Caco-2 (cell line): ENCODE measurements at places on chromosomes 2 and 18. TPM values are rescaled to one million over a fixed set of nuclear protein-coding genes. Genes with fewer than 3 reads are reported as not detected.

ARID5A gene
- total RNA-seq = 3.0 and 3.3 TPM in 2 replicates

TRIM54 gene
- 0.25 TPM in 1 of 2 replicates, not detected in the other for total RNA-seq

C2orf78 gene
- not detected in 2 replicates for total RNA-seq

ABHD1 gene
- total RNA-seq = 0.18 and 0.23 TPM in 2 replicates

ANAPC1 gene
- 97.2 and 110 TPM in 2 replicates for total RNA-seq

TRIP12 gene
- total RNA-seq = 111 and 115 TPM in 2 replicates

CETN1 gene
- total RNA-seq = not detected in 2 replicates

G6PC2 gene
- not detected in 2 replicates for total RNA-seq

DNA sequence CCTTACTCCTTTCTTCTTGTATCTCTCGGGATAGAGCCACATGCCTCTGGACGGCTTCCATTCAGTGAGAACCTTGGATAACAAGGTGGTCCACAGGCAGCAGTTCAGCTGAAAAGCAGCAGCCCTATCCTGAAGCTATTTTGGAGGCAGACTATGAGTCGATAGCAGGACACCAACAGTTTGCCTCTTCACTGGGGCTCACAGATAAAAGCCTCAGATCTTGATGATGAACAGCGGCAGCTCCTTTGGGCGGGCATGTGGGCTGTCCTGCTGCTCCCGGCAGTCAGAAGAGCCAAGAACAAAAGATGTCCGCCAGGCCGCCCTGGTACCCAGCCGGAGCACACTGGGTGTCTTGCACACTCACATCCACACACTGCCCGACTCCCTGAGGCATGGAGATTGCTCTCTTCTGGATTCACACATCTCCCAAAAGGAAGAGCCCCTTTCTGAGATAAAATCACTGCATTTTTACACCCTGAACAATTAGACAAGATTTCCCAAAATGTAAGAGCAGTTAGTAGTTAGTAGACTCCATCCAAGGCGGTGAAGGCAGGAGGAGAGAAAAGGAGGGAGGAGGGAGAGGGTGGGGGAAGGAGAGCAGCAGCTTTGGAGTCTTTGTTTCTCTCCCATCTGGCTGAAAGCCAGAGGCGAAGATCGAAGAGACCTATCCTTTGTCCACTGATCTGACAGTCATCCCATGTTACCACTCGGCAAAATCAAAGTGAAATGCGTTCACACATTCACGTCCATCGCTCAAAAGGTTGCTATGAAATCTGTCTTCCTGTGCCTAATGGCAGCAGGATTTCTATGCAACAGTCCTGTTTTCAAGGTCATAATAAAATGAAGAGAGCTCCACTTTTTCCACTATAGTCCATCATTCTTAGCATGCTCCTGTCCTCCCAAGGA lies 90.1 kb upstream of the KLF7 start:
- no peak for DNase-seq

- no peak for DNase-seq
Measured at GRCh38 chr2:241150660-241151530, 628 bp downstream of the PPP1R7 start.

- DNase-seq = no peak
Measured at GRCh38 chr2:105886687-105887086, 142.0 kb downstream of the NCK2 start.

DNA sequence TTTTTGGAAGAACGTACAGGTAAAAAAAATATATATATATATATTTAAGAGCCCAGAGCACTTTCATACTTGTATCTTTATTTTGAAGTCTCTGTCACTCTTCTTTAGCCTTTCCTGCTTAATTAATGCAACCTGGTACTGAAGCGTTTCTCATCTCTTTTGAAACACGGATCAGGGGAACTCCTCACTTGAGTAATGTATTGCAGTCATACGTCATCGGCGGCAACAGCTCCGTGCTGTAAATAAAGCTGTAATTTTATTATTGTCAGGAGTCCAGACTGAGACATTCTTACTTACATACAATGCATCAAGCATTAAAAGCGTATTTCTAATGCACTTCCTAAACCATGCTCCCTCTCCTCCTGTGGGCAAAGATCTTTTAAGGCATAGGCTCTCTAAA lies 514.7 kb downstream of the SOX11 start:
- no peak for DNase-seq

GRCh38 chr2:202883987-202884675 lies 12.6 kb upstream of the ICA1L start:
- DNase-seq = no peak

DNA sequence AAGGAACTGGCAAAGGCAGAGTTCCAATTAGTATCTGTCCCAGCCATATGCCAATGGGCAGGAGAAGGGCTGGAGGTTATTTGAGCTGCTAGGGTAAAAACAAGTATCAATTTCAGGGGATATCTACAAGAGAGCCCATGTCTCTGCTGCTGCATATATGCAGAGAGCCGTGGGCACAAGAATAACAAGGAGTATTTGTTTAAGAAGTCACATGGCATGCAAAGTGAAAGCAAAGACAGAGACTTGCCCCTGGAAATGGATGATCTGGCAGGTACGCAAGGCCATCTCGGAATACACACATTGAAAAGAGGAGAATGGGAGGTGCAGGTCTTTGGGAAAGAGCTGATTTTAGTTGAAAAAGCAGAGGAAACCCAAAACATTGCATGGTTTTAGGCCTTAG lies 170.6 kb downstream of the EVA1A start:
- DNase-seq = no peak

DNA sequence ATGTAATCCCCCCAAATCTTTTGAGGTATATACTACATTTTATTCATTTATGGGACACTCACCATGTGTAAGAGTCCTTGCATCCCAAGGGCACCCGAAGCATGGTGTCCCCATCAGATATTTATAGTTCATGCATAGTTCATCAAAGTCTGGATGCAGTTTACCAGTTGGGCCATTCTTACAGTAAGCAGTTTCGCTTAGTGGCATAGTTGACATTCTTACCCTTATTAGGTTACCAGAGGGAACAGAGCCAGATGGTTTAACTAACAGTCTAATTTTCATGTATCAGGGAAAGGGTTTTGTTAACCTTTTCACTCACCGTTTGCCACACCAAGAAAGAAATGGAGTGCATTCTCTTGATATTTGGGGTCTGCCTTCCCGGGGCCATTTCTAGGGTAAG lies 7.1 kb downstream of the ZNF407 start:
- no peak for DNase-seq

GRCh38 chr18:39732918-39733317 lies 2167.3 kb upstream of the CELF4 start:
- no peak for DNase-seq

GRCh38 chr2:47657886-47658489 lies 125.0 kb upstream of the MSH6 start:
- DNase-seq = no peak

- no peak for DNase-seq
Measured at GRCh38 chr2:4690913-4691312, 987.5 kb downstream of the DCDC2C start.

GRCh38 chr2:220887876-220888275 lies 684.2 kb downstream of the EPHA4 start:
- DNase-seq = no peak

DNA sequence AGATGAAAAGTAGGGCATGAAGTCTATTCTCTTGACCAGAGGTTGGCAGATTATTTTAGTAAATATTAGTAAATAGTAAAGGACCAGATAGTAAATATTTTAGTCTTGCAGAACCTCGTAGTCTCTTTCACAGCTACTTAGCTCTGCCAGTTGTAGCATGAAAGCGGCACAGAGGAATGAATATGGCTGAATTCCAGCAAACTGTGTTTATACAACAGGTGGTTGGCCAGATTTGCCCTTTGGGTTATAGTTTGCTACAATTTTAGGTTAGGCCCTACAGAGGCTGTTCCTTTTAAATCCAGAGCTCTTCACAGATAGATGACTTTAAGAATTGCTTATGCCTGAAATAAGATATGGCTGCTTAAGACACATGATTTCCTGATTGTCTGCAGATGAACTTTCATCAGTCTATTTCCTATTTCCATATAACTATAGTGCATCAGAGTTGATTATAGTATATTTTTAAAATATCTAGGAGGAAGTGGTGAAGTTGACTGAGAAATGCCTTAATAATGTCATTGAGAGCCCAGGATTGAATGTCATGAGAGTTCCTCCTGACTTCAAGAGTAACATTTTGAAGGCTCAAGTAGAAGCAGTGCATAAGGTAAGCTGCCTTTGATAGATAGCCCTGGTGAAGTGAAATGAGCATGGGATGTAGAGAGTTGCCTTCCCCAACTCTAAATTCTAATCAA lies 80.5 kb downstream of the TMEM185B start:
- no peak for DNase-seq

GRCh38 chr2:29898999-29899398 lies 22.4 kb downstream of the ALK start:
- DNase-seq = no peak

- DNase-seq = no peak
Measured at GRCh38 chr2:99404039-99404796, 67.0 kb downstream of the EIF5B start.

DNA sequence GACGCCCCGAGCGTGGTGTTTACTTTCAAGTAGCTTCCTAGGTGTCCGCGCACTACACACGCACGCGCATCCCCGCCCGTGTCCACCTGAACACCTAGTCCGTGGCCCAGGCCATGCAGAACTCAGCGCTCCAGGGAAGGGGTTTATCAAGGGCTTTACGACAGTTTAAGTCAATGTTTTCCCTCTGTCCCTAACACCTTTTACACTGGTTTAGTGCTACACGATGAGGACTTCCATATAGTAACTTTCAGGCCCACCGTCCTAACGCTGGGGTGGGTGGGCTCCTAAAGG lies 1.4 kb upstream of the BCL2 start:
- no peak for DNase-seq

- no peak for DNase-seq
Measured at GRCh38 chr2:179946810-179947615, 60.1 kb downstream of the CWC22 start.
